Kidney epithelial cell (primary cell): ENCODE measurements at places on chromosomes 1 and 21. TPM values are rescaled to one million over a fixed set of nuclear protein-coding genes. Genes with fewer than 3 reads are reported as not detected.

Gene POGK
- total RNA-seq: 45.6 and 45.8 TPM in 2 replicates

- no peak for DNase-seq
These were observed 116.3 kb upstream of the SOD1 start for GRCh38 chr21:31543191-31543590.

DNA sequence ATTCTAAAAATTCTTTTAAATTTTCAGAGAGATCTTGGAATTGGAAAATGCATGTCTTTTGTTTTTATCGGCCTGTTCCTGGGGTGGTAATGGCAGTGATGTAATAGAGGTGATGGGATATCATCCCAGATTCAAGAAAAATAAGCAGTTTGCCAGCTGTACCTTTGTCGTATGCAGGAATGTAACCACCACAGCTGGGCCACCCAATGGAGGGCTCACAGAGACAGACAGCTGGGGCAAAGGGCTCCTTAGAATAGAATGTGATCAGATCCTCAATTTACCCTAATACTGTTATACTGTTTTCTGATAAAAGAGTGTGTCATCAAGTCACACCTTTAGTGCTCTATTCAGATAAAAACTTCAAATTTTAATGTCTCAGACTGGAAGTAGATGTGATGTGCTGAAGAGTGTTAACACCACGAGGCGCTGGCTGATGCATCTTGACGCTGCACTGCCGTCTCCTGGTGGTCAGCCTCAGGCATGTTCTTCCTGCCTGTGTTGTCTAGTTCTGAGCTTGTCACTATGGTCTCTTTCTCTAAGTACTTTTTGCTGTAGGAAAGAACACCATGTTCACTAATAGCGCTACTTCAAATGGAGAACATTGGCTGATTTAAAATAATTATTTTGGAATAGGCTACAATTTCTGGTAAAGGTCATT, 78.8 kb downstream of the C1orf21 start:
- DNase-seq: no peak

Gene CLCA2
- total RNA-seq: not detected in 2 replicates

Gene TMEM52
- total RNA-seq: 0.92 and 3.2 TPM in 2 replicates

Gene VWA1
- total RNA-seq: 27.6 and 28.3 TPM in 2 replicates

DNA sequence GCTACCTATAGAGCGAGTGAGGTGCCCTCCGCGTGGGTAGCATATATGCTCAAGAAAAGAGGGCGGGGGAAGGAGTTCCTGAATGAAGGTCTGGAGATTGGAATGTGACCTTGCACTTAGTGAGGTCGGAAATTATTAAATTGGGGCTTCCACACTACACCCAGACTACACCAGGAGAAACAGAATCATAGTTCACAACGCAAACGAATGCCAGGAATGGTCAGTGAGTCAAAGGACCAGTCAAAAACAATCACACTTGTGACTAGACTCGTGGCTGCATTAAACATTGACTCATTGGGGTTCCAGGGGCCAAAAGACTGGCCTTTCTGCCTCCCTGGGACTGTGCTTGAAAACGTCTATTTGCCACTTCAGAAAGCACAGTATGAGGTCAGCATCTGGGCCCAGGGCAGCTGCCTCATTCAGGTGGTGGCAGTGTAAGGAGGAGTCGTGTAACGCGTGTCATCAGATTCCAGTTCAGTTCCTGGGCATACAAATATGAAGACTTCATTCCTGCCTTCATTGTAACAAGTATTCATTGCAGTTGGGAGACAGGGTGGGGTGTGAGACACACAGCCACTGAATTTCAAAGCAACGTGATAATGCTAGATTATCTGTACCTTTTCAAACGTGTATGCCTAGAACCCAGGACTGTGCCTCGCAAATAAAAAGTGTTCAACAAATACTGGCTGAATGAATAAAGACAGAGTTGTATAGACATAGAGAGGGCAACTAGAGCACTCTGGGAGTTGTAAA, at the start of gene YOD1:
Gene YOD1 (minus strand): TSS at position 18 of the 753 bp plus-strand sequence. CDS start 178 bp downstream, outside the sequence.
- peak; percentile 76 for DNase-seq
